ENCODE measurements at places on chromosomes 11 and 22.

- no peak for DNase-seq
Measured at GRCh38 chr11:99177446-99177845, 156.7 kb downstream of the CNTN5 start.

DNA sequence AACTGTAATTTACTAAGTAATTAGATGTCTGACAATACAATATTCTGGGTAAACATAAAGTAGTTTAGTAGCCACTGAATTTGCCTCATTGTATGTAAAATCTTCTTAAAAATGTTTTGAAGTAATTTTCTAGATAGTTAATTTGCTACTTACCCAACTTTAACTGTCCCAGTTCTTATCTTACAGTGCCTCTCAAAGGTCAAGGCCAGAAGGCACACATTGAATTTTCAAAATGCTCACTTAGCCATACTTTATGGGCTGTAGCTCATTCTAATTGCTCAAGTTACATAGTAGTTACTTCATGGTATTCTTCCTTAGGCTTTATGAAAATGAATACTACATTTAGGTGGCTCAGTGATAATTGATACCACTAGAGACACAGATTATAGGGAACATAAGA is 666.6 kb downstream of the CNTN5 start:
- DNase-seq: no peak

GRCh38 chr22:21727159-21727558 is 8.4 kb downstream of the YPEL1 start:
- DNase-seq: no peak

- DNase-seq: no peak
Measured at GRCh38 chr11:8384199-8384821, 120.6 kb upstream of the LMO1 start.

DNA sequence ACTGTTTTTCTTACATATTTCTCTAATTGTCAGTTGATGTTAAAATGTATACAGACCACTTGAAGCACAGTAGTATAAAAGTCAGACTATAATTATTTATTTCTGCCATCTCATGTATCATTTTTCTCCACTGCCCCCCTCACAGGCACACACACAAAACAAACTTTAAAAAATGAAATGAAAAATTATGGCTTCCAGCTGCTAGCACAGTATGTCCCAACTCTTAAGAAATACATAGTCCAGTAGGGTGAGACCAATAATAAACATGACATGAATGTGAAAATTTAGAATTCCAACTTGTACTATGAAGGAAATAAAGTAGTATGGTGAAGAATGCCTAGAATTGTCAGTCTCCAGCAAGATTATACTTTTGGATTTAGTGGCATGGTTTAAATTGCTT is 1247.9 kb downstream of the JRKL start:
- DNase-seq: no peak

DNA sequence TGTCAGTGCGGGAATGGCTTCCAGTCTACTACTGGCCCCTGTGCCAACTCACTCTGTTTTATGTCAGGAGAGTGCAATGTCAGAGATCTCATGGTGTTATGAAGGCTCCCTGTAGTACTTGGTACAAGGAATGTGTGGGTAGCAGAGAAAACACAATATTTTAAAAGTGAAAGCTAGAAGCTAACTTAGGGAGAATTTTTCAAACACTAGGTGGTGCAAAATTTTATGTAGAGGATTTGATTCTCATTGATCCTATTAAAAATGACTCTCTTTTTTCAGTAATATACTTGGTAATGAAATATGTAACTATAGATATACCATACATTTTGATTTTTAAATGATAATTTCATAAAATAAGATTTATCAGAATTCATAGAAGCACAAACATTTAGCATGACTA is 134.7 kb downstream of the JRKL start:
- DNase-seq: no peak

GRCh38 chr11:18471995-18472394 is 16.3 kb downstream of the LDHAL6A start:
- DNase-seq: no peak

- DNase-seq: no peak
Measured at GRCh38 chr11:133694701-133695100, 150.6 kb downstream of the SPATA19 start.

- DNase-seq: no peak
Measured at GRCh38 chr11:17368551-17368950, 17.0 kb downstream of the NCR3LG1 start.

DNA sequence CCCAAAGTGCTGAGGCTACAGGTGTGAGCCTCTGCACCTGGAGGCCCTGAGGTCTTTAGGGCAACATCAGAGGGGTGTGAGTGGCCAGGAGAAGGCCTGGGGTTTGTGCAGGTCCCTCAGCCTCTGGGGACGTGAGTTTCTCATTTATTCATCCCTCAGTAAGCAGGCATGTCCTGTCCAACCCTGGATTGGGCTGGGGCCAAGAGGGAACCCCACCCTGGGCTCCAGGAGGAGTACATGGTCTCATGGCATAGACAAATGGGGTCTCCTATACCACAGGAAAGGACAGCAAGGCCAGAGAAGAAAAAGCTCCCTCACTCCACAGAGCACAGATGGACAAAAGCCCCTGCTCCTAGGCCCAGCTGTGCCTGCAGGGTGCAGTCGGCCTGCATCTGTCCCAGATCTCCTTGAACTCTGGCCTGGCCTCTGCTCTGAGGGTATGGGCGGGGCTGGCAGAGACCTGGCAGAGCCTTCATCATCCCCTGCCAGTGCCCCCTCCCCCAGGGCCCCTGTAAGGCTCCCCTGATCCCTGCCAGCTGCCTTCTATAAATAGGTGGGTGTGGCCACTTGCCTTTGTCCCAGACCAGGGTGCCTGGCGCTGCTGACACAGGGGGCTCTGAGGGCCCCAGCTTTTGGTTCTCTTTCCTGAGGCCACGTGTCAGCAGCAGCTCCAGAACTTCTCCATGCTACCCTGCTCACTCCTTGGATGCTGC is 34.6 kb downstream of the A4GALT start:
- DNase-seq: no peak

DNA sequence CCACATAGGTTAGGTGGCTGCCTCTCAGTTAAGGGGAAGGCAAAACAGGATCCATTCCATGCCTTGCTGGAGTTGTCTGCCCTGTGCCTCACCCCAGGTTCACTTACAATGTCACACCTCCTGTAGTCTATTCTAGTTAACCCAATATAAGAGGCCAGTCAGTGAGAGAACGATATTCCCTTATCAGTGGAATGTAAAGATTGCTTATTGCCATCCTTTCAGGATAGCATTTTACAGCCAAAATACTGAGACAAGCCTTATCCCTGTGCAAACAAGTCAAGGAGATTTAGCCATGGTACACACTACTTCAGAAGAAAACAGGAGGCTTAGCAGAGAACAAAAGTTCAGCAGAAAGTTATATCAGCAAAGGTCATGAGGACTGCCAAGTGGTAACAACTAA is 5.5 kb downstream of the CYP2R1 start:
- DNase-seq: no peak

DNA sequence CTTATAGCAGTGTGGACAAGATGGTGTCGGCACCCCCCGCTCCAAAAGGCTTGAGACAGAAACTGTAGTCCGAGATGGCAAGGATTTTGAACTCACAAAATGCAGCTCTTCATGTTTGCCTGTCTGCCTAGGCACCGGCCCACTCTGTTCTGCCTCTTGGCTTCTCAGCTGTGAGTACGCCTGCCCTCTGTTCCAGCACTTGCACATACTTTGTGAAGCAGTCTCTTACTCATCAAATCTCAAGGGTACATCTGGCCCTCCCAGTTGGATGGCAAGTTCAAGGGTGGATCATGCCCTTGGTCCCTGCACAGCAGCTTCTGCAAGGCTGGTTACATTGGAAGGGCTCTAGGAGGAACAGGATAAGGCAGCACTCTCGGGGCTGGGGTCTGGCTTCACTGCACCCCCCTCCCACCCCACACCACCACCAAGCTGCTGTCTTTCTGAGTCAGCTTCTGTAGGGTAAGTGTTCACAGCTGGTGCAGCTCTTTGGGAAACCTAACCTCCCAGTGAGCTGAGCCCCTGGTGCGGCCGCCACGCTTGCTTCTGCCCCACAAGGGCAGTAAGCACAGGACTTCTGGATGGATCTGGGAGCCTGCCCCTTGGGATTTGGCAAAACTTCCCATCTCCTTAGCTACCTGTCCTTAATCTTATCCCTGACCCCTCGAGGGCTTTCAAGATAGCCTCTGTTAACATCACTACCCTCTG is 37.2 kb downstream of the FAM83F start:
- peak; percentile 50 for DNase-seq

- no peak for DNase-seq
Measured at GRCh38 chr22:46824980-46825544, 62.6 kb downstream of the TBC1D22A start.

Data from AG20443 (cell line).